Mesenteric fat pad (tissue), 1 donor: ENCODE measurements at places on chromosomes 13 and 19. TPM values are rescaled to one million over a fixed set of nuclear protein-coding genes. Genes with fewer than 3 reads are reported as not detected.

Gene CEACAM20
- not detected for total RNA-seq

Gene LGALS7
- total RNA-seq, result not detected

Gene EFNA2
- total RNA-seq, result not detected

Gene SOX21
- total RNA-seq, result not detected

Gene FCHO1
- 2.6 TPM for total RNA-seq

Gene STX10
- 45.4 TPM for total RNA-seq

Gene ZNF471
- 6.2 TPM for total RNA-seq

Gene C19orf38
- 4.4 TPM for total RNA-seq

DNA sequence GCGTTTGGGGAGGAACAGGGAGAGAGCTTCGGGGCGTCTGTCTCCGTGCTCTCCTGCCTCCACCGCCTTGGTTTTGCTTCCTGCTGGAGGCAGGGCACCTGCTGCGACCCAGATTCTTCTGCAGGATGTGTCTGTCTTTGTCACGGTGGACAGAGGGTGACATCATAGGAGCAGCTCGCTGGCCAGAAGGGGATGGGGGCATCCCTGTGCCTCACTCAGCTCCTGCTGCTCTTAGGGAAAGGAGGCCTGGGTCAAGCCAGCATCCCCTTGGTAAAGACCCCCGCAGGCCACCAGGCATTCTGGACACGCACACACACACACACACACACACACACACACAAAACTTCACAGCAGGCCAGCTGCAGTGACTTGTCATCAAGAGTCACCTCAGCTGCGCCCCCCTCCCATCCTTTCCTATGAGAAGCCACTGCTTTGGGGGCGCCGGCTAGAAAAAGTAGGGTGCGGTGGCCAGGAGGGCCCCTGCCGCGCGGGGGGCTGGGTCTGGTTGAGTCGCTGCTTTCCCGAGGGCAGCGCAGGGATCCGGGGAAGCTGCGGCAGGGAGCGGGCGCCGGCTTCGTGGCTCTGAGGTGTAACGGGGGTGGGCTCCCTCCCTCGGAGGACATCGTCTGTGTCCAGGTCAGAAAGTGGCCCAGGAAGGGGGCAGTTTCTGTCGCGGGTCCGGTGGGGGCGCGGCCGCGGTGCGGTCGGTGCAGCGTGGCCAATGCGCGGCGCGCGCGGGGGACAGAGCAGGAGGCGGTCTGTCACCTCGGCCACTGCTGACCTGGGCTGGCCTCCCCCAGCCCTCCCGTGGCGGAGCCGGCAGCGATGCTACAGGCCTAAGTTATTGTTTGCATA is 15.8 kb upstream of the NPAS1 start:
- DNase-seq, result no peak

- DNase-seq, result peak; percentile 89
Observed at GRCh38 chr19:54266133-54266532, 9.1 kb upstream of the LILRB5 start.

DNA sequence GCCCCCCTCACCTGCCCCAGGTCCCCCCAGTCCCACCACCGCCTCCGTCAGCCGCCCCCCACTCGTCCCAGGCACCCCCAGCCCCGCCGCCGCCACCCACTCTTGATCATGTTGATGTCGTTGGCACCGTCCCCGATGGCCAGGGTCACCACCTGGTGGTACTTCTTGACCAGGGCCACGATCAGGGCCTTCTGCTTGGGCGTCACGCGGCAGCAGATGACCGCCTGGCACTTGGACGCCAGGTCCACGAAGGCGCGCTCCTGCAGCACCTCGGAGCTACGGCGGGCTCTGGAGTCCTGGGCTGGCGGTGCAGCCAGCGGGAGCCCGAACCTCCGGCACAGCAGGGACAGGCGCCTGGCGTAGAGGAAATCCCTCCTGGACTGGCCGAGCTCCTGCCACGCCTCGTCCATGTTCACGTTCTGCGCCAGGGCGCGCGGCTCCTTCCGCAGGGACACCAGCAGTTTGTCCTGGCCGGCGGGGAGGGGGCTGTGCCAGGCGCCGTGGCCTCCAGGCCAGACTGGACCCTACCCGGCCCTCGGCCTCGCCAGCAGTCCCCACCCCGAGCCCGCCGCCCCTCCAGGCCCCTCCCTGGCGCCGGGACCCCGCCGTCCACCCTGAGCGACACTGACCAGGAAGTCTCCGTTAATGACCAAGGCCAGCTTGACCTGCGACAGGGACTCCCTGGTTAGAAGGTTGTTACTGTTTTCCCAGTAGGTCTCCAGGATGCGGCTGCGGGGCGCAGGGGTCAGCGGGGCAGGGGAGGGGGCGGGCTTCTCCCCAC is 22.6 kb downstream of the ATP8B3 start:
- DNase-seq, result no peak

DNA sequence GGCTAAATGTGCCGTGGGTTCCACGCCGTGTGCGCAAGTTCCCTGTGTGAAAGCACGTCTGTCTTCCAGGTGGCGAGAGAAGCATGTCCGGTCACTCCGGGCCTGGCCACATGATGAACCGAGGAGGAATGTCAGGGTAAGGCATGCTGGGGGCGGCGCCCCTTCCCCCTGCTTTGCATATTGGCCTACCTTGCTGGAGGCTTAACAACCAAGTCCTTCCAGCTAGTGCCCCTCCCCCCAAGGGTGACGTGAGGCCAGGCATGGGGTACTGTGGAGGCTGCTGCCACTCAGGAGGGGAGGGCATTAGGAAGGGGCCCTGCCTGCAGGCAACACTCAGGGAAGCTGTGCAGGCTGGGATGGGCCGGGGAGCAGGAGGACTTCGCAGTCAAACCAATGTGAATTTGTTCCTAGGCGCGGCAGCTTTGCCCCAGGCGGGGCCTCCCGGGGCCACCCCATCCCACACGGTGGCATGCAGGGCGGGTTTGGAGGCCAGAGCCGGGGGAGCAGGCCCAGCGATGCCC is 12.5 kb downstream of the MICOS13 start:
- DNase-seq, result no peak

GRCh38 chr19:11699931-11700794 is 38.6 kb downstream of the ZNF823 start:
- no peak for DNase-seq

DNA sequence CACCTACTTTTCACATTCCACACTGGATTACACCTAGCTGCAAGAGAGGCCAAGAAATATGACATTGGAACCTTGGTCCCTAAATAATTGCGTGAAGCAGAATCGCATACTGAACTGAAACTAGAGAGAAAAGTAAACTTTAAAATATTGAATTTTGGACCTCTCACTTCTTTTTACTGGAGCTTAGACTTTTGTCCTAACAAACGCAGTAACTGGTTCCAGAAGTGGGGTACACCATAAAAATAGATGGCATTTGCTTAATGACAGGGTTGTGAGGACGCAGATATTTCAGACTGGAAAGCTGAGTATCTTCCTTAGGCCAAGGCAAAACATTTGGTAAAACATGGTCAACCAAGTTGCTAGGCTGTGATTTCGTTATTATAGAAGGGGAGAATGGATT is 19.2 kb upstream of the TPM4 start:
- DNase-seq, result no peak

- DNase-seq, result no peak
Observed at GRCh38 chr19:13985771-13986347, 20.3 kb downstream of the RFX1 start.

GRCh38 chr13:108322206-108322824 is 52.8 kb downstream of the TNFSF13B start:
- DNase-seq, result no peak

DNA sequence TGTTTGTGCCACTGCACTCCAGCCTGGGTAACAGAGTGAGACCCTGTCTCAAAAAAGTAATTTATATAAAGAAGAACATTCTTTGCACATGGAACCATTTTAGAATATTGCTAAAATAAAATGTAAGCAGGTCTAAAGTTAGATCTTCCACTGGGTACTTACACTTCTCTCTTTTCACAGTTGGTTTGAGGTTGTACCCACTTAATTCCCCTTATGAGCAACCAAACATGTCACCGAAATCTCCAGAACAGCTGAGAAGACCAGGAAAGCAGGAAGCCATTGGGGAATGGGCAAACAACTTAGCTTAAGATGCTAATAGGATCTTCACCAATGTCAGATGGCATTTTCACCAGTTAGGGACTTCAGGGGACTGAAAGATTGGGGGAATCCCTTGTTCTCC is 18.8 kb downstream of the NLRP4 start:
- no peak for DNase-seq

DNA sequence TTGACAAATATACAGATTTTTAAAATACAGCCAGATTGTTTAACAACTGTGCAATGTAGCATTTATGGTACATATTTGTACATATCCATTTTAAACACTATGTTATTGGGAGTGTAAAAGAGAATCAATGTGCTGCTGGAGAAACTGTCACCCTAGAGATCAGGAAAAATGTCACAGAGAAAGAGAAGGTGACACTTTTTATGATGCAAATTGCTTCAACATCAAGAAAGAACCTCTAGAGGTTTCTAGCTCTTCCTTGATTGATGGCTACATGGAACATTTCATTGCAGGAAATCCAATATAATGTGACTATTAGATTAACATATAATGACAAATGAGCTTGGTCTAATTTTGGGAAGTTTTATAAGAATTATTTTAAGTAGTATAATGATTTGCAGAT is 1491.2 kb upstream of the PCDH20 start:
- DNase-seq, result no peak

DNA sequence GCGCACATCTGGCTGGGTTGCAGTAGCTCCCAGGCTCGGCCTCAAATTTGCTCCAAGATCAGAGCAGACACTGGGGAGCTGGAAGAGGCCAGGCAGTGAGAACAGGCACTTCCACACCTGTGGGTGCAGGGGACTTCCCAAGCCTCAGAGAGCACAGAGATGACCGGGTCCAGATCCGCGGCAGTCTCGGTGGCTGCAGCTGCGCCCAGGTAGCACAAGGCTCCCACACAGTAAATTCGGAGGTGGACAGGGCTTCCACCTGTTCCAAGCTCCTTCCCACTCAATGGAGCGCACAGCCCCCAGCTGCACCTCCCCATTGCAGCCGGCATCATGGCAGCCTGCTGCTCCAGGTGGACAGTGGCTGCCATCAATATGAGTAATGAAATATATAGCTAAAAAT is 1417.4 kb upstream of the SLC10A2 start:
- no peak for DNase-seq

DNA sequence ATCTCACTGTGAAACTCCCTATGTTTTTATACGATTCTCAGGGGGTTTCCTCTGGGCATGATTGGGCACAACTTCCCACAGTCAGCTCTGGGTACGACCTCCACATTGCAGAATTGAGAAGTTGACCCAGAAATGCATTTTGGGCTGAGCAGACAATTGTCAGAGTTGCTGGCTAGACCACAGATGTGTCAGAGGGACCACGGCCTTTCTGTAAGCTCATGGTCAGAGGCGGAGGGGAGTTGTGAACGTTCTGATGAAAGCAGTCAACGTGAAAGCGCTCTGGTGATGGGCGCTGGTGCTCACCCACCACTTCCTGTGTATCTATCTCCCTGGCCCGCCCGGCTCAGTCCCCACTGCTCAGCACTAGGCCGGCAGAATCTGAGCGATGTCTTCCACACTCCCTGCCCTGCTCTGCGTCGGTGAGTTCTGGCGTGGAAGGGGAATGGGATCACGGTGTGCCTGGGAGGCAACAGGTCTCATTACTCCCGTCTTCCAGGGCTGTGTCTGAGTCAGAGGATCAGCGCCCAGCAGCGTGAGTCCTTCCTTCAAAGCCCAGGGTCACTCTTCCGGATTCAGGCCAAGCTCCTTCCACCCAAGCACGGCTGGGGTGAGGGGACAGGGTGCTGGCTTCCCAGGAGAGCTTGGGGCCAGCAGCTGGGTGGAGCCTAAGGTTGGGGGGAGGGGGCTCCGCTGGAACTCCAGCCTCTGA is at the start of gene NCR1:
Gene NCR1 (plus strand): TSS at position 346 of the 709 bp plus-strand sequence. CDS start 40 bp downstream, at position 386.
- DNase-seq, result no peak

- no peak for DNase-seq
Observed at GRCh38 chr19:2478278-2478755, 2.4 kb downstream of the GADD45B start.

- no peak for DNase-seq
Observed at GRCh38 chr19:45908956-45909355, 5.6 kb downstream of the NANOS2 start.

DNA sequence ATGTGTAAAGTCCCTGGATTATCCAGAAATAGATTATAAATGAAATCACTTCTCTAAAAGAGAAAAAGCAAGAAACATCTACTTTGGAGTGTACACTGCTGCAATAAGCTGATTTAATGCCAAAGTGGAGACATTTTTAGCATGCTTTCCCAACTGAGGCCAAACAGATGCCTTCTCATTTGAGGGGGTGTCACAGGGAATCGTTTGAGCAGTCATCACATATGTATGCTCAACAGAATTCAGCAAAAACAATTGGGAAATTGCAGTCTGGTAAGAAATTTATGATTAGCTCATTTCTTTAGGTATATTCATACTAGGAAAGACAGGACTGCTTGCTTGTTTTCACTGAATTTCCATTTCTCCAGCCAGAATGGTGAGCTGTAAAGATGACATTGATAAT is 27.3 kb upstream of the TPP2 start:
- DNase-seq, result no peak

- no peak for DNase-seq
Observed at GRCh38 chr13:107846642-107847041, 368.7 kb downstream of the LIG4 start.

GRCh38 chr19:38842439-38843174 is 7.2 kb downstream of the HNRNPL start:
- no peak for DNase-seq

- no peak for DNase-seq
Observed at GRCh38 chr19:10230173-10230860, 814 bp downstream of the S1PR2 start.

DNA sequence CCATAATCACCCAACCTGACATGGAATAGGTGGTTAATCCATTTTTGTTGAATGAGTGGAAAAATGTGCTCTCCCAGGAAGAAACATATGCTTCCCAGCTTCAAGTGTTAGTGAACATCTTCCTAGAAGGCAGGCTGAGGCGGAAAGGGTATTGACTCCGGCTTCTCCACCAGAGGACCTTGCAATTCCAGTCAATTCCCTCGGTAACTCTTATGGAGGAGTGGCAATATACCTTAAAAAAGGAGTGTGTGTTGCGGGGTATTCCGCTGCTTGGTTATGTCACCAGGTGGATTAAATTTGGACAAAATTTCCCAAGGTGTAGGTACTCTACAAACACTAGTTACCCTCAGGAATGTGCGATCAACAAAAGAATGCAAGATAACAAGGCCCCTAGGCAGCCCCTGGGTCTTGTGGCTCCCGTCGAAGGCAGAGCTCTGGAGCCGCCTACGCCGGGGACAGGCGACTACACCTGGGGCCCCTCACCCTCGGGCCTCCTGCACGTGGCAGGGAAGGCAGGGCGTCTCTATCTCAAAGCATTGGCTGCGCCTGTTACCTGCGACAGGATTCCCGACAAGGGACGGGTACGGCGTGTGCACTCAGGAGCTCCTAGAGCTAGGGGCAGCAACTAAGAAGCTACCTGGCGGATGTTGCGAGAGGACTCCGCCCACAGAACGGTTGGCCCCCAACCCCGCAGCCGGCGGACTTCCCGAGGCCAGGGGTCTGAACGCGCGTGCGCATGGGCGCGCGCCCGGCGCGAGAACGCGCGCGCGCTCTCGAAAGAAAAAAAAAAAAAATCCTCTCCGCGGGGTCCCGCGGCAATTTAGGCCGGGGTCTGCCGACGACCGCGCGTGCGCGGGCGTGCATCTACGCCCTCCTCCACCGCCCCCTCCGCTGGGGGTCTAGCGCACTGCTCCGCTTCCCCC is at the start of gene WDR87:
Gene WDR87 (minus strand): TSS at position 649 of the 923 bp plus-strand sequence. CDS start 8,355 bp downstream, outside the sequence.
- DNase-seq, result no peak

- no peak for DNase-seq
Observed at GRCh38 chr13:78215458-78216108, 297.0 kb upstream of the EDNRB start.

- DNase-seq, result no peak
Observed at GRCh38 chr19:6735181-6735911, 2.0 kb downstream of the GPR108 start.

- DNase-seq, result no peak
Observed at GRCh38 chr13:99231721-99232120, 26.5 kb downstream of the GPR18 start.
